ENCODE measurements at places on chromosomes 4 and X.

DNA sequence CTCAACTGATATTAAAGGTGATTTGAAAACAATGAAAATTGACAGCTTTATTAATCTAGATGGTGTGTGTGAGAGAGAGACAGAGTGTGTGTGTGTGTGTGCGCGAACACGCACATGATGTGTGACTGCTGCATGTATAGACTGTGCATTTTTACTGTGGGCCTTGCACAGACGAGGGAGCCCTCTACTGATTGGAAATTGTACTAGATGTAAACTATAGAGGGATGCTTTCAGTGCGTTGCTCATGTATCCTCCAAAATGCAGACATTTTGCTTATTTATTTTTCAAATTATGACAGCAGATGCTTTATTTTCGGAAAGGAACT is 168.4 kb upstream of the GK2 start:
- DNase-seq = no peak

GRCh38 chr4:157115613-157116335 is 39.8 kb downstream of the GLRB start:
- DNase-seq = no peak

- DNase-seq = no peak
Observed at GRCh38 chrX:35461164-35461563, 337.0 kb upstream of the MAGEB16 start.

DNA sequence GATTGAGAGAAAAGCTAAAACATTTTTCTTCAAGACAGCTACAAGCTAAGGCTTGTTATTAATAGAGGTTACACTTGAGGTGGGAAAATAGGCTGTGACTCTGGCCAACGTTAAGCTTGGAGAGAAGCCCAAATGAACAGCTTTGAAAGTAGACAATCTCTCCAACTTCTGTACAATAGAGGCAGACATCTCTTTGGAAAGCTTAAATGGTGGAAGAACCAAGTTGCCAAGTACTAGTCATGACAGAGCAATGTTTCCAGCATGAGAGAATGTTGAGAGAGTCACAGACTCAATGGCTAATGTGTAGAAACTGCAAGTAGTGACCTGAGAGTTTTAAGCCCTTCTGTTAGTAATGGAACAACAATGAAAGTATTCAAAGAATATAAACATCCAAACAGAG is 298.1 kb downstream of the INPP4B start:
- DNase-seq = no peak

DNA sequence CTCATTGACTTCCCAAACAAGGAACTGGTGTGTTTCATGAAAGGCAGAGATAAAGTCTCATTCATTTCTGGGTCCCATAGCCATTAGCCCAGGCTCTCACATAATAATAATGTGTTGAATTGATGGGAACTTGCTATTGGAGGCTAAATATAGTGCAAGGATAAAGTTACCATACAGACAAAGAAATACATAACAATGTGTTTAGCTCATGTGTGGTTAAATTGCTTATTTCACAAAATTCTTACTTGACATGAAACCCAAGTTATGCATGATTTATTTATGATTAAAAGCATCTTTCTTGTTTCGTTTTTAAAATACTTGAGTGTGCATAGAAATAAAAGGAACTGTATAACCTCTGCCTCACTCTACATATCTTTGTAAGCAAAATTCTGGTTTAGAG is 37.3 kb upstream of the LPAR4 start:
- DNase-seq = no peak

DNA sequence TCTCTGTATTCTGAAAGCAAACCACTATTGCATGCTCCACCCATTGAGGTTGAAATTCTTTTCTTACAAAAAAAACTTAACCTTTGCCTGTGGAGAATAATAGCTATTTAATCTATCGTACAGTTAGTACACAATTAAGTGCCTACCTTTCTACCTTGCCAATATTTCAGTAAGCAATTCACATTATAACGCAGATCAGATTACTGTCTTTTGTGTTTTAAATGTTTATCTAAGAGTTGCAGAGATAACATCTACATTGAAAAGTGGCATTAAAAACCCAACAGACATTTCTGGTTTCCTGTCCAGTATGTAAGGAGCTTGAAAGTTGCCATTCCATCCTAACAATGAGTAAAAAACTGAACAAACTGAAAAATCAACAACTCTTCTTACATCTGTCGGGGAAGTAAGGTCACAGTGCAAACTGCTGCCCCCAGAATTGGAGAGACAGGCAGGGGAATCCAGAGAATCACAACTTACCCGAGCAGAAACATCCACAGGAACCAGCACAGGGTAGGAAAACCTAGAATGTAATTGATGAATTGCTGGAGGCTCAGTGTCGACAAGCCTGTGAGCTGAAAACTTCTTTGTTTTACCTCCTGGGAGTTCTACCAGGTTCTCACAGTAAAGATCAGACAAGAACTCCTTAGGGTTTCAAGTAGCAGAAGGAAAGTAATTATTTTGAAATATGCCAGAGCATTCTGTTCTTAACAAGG is 27.3 kb upstream of the ACSL4 start:
- no peak for DNase-seq

GRCh38 chrX:85052205-85052604 is 48.5 kb downstream of the APOOL start:
- DNase-seq = no peak

DNA sequence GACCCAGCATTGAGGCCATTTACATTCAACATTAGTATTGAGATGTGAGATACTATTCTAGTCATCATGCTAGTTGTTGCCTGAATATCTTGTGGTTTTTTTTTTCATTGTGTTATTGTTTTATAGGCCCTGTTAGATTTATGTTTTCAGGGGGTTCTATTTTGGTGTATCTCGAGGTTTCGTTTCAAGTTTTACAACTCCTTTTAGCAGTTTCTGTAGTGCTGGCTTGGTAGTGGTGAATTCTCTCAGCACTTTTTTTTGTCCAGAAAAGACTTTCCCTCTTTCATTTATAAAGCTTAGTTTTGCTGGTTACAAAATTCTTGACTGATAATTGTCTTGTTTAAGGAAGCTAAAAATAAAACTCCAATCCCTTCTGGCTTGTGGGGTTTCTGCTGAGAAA is 115.5 kb downstream of the NPNT start:
- DNase-seq = no peak

GRCh38 chrX:43998374-43998773 is 25.2 kb upstream of the NDP start:
- DNase-seq = no peak

- DNase-seq = no peak
Observed at GRCh38 chr4:107366016-107366735, 330.1 kb upstream of the DKK2 start.

DNA sequence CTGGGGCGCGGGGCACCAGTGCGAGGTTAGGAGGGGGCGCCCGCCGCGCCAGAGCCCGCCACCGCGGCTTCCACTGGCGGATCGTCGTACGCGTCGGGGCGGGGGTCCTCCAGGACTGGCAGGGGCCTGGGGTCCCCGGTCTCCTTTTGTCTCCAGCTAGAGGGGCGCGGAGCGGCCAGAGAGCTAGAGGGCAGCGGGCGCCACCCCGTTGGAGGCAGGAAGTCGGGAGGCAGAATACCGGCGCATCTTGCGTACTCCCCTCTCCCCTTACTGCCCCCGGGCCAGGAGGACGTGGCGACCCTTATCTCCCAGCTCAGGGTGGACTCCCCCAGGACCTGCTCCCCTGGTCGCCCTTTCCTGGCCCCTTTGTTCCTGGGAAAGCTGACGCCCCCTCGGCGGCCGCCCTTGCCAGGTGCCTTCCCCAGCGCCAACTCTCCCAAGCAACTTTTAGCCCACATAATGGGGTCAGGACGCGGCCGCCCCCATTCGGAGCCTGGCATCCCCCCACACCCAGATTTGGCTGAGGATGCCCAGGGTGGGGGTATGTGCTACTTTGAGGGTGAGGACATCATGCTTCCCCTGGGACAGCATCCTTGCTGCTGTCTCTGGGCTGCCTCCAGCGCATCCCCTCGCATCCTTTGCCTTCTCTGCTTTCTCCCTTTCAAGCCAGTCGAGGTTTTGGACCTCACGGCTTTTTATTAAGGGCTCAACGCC is 933 bp downstream of the CNKSR2 start:
- DNase-seq = no peak

GRCh38 chr4:56799824-56800756 is 21.4 kb downstream of the SPINK2 start:
- DNase-seq = peak; percentile 73

Measured in NCI-H510A (cell line).